ENCODE measurements at places on chromosomes 1 and 21.

DNA sequence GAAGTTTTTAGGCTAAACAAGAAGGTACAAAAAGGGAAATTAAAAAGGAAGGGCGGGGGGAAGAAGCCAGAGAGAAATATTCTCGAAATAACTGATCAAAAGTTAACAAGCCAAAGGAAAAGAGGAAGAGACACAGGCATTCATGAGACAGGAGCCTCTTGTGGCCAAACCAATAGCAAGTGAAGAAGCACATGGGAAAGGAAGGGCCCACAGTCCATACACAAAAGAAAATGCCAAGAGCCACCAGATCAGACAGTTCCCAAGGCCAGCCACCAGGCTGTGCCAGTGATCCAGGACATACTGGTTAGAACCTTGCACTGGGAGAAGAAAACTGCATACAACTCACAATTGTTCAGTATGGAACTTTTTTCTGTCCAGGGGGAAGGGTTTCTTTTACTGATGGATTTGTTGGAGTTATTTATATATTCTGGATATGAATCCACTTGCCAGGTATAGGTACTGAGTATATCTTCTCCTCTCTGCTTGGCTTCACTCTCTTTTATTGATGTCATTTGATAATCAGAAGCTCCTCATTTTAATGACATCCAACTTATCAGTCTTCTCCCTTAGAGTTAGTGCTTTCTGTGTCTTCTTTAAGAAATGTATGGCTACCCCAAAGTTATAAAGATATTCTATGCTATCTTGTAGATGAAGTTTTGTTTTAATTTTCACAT is 76.8 kb downstream of the CD46 start:
- DNase-seq: peak; percentile 98

GRCh38 chr1:180954801-180955165 is 42.1 kb downstream of the KIAA1614 start:
- DNase-seq: no peak

DNA sequence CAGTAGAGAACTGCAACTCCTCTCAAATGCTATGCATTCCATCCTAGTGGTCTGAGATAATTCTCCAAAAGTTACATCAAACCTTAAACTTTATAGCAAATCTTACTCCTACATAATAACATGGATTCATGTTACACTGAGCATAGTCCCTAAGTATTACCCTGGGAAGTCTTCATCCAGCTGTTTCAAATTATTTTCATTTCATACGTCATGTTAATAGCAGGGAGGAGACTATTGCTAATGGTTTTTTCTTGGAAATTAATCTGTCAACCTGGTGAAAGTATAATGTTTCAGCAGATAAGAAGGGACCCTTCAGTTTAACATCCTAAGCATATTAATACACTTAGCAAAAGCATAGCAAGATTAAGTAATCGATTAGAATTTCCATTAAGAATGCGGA is 318.1 kb downstream of the USP25 start:
- DNase-seq: no peak

GRCh38 chr1:182406012-182406411 is 5.5 kb upstream of the TEDDM1 start:
- DNase-seq: no peak

GRCh38 chr1:80064524-80064923 is 1058.0 kb upstream of the ADGRL4 start:
- no peak for DNase-seq

- peak; percentile 77 for DNase-seq
Observed at GRCh38 chr1:168161459-168161858, 17.3 kb upstream of the TIPRL start.

GRCh38 chr1:2468041-2468472 is 8.0 kb upstream of the PLCH2 start:
- DNase-seq: peak; percentile 42

- DNase-seq: no peak
Observed at GRCh38 chr21:16404776-16405175, 675.0 kb downstream of the USP25 start.

DNA sequence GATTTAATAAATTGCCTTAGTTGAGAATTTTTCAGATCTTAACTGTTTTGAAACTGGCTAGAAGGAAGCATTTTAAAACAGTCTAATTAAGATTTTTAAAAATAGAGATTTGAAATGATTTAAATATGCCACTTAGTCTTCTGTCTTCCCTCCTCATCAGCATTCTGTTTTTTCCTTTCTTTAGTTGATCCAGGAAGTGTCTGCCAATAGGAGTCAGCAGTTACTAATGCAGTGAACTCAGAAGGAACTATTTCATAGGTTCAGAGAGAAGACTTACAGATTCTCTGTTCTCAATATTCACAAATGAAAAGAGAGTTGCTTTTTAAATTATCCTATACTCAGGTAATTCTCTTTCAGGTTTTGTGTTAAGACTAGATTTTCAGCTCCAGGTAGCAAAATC is 84.5 kb downstream of the RPS6KC1 start:
- DNase-seq: peak; percentile 33

DNA sequence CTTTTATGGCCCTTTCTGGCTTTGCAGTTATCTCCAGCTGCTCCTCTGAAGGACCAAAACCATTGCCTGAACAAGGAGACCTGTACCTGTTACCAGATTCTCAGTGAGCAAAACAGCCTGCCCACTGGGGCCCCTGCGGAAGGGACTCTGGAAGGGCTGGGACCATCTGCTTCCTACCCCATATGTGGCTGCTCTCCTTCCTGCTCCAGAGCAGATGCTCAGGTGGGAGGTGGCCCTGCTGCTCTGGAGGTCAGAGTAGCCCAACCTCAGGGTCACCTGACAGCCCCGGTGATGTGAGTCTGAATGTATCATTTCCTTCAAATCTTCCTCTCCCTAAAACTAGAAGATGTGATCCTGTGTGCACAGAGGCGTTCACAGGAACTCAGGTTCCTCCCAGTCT is 33.6 kb downstream of the PRDM16 start:
- DNase-seq: no peak

GRCh38 chr21:18803624-18804023 is 400.0 kb upstream of the TMPRSS15 start:
- DNase-seq: no peak

DNA sequence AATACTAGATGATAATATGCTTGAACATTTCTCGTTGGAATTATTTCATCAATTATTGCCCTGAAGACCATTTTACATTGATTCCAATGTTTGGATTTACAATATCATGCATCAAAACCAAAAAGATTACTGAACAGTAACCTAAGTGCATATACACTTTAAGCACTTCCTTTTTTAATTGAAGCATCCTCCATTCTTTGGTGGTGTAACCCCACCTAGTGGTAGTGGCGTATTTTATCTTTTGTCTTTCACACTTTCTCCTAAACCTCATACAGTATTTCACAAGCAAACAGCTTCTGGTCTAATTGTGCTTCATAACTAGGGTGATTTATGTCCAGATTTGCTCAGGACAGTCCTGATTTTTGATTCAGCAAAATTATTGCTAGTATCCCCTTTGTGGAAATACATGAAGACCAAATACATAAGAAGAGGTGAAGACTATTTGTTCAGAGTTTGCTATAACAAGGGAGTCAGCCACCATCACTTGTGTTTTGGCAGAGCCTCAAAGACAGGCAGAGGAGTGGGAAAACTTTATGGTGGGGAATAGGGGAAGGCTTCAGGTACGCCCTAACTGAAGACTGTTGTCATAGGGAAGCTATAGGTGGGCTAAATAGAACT is 3.4 kb upstream of the NVL start:
- peak; percentile 94 for DNase-seq

GRCh38 chr1:182549346-182549745 is 39.7 kb downstream of the RNASEL start:
- DNase-seq: no peak

- peak; percentile 52 for DNase-seq
Observed at GRCh38 chr21:44618504-44618903, 6.6 kb downstream of the KRTAP10-8 start.

DNA sequence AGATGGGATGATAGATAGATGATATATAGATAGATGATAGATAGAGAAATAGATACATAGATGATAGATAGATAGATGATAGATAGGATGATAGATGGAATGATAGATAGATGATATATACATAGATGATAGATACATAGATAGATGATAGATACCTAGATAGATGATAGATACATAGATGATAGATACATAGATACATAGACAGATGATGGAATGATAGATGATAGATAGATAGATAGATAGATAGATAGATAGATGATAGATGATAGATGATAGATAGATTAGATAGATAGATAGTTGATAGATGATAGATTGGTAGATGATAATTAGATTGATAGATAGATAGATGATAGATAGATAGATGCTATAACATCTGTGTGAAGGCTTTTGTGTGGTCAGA is 201.7 kb upstream of the RAB4A start:
- no peak for DNase-seq

DNA sequence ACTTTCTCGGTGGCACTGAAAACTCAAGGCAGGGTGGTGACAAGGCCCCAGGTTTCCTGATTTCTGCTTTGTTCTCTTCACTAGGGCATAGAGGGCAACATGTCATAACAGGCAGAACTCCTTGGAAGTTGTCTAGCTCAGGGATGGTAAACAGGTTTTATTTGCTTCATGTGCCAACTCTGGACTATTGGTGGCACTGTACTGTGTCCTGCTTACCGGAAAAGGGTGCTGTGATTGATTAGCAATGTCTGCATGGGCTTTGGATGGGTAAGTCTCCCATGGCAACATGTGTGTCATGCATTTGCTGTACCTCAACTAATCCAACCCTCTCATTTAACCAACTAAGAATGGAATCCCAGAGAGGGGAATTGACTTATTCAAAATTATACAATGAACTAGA is 70.7 kb upstream of the USP24 start:
- no peak for DNase-seq
